GM23248 (cell line): ENCODE measurements at places on chromosomes 16 and 17.

GRCh38 chr16:50578137-50578536, 29.9 kb downstream of the NKD1 start:
- DNase-seq: no peak

- peak; percentile 52 for DNase-seq
Measured at GRCh38 chr16:74556375-74556922, 50.5 kb downstream of the GLG1 start.

DNA sequence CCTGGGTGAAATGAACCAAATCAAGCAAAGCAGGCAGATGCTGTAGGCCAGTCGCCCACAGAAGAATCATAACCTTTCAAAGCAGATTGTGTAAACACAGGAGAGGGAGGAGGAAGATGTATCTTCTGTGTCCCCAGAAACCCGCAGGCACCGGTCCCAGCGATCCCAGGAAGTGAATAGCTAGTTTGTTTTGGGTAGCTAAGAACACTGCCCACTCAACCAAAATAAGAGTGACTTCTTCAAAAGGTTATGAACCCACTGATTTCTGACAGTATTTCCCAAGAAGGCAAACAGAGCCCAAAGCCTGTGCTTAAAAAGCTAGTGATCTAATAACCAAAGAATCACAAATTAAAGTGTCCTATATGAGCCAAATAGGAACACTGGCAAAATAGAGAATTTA, 67.8 kb downstream of the GRIN2A start:
- no peak for DNase-seq

DNA sequence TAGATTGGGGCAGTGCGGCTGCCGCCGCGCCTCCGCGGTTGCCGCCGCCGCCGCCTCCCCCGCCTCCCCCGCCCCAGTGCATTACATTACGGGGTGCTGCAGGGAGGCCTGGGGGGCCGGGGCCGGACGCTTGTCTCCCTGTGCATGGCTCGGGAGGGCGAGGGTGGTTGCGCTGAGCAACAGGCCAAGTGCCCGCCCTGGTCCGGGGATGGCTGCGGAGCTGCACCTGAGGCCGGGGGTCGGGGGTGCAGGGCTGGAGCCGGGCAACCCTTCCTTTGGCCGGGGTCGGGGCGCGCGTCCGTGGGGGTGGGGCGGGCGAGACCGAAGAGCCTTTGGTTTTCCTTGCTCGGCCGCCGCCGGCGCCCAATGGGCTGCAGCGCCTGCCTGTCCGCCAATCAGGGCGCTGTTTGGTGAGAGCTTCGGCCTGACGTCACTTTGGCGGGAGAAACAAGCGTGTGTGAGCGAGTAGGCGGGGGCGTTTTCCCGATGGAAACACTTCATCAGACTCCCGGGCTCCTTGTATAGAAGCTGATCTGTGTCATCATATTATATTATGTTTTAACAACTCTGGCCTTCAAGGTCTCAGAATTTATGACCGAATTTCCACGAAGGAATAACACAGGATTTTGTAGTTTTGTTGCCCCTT, 941 bp upstream of the FBXL20 start:
- DNase-seq: peak; percentile 99

DNA sequence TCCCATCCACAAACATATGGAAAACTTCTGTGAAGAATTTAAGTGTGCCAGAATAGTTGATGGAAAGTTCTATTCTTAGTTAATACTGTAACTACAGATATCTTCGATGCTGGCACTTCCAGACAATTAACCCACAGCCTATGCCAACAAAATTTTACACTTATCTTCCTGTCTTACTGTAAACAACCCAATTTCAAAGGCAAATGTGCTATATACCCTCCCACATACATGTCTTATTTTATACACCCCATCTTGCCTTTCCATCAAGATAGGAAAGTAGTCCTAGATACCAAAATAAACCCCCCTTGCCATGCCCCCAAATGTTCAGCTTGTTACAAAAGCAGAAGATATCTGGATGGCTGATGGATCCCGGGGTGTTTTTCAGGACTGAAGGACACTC, 306.3 kb downstream of the SLC39A11 start:
- DNase-seq: no peak

- DNase-seq: peak; percentile 93
Measured at GRCh38 chr16:8868416-8869211, at the start of gene CARHSP1. Gene CARHSP1, minus strand, starts transcription at chr16:8869006. Its CDS starts 9,678 bp downstream, at chr16:8859328.

- peak; percentile 62 for DNase-seq
Measured at GRCh38 chr16:9134739-9135138, 43.3 kb downstream of the HAPSTR1 start.

DNA sequence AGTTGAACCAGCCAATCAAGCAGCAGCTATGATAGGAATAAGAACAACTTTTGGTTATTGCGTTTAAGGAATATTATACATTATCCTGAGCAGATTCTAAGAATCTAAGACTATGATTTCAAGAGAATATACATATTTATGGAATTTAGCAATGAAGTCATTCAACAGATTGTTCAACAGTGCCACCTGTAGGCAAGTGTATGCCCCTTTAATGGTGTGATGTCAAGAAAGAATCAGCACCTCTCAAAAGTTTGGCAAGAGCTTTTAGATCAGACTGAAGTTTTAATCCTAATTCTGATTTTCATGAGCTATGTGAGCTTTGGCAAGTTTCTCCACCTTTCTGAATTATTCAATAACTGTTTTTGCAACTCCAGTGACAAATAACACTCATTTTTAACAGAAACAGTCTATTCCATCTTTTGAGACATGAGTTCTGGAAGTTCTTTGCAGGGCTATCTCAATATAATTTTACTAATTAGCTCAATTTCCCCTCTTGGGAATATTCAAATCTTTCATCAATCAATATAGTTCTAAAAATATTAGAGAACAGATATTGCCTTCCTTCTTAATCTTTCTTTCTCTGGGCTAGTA, 474.3 kb upstream of the TOM1L1 start:
- DNase-seq: peak; percentile 1

GRCh38 chr17:79732804-79733691, 2.3 kb downstream of the ENPP7 start:
- DNase-seq: no peak

GRCh38 chr16:14172200-14172809, 101.2 kb downstream of the MRTFB start:
- DNase-seq: peak; percentile 67

- no peak for DNase-seq
Measured at GRCh38 chr17:81805707-81806460, 1.9 kb downstream of the GCGR start.

DNA sequence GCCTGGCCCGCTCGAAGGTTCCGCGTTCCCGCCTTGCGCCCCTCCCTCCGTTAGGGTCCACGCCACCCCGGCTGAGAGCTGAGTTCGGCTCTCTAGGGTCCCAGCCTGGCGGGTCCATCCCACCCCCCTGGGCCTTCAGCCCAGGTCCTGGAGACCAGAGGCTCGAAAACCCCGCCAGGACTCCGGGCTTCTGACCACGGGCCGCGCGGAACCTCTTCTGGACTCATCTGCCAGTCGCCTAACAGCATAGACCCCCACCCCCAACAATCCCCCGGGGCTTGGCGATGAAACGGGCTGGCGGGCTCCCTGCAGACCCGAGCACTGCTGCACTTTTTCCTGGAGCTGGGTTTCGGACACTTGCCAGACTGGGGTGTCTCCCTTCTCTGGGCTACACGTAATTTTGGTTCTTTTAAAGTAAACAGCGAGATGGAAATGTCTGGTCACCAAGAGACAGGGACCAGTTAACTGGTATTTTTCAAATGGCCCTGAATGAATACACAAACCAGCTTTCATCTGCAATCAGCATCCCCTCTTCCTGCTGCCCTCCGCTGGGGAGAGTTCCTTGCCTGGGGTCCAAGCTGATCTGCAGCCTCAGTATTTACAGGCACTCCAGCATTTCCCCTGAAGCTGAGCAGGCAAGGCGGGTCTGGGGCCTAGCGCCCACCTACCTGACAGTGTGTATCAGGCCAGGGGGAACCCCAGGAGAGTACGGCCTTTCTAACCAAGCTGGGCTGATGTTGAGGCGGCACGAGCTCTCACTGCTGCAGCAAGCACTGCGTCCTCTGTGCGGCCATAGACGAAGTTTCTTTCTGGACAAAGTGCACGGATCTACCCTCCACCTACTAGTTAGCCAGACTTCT, 639 bp upstream of the TRIM65 start:
- DNase-seq: peak; percentile 29

DNA sequence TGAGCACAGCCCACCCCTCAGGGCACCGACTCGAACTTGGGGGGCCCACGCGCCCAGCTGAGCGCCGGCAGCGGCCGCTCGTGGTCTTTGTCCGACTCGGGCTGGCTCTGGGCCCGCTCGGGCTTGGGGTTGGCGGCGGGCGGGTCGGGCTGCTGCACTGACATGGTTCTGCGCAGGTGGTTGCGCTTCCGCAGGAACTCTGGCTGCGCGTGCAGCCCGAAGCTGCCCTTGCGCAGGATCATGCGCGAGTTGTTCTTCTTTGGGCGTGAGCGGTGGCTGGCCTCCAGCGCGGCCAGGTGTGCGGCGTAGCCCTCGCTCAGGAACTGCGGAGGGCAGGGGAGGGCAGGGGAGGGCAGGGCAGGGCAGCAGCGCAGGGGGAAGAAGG, 11.1 kb downstream of the PIMREG start:
- no peak for DNase-seq

DNA sequence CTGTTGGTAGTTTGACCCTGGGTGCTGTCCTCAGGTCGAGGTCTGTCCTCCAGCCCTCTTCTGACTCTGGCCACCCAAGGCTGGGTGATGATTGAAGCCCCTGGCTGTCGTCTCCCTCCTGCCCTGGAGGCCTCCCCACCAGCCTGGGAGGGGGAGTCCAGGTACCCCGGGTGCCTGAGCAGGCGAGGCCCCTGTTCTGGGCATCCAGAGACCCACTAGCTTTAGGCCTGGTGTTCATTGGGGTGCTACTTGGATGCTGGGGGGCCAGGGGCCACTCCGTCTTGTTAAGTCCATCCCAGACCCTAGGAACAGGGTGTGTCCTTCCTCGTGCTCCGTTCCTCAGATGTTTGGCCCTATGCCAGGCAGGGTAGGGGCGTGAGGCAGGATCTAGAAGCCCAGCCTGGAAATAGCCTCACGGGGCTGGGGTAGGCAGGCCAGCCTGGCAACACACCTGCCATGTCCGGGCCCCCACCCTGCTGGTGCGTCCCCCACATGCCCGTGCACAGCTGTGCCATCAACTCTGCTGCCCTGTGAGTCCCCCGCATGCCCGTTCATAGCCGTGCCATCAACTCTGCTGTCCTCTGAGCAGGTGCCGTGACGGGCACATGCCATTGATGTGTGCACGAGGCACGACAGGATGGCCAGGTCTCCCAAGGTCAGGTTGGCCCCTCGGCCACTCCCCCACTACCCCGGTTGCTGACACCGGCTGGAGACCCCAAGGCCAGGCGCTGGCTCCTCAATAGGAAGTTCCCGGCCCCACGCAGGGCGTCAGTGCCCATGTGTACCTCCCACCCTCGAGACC, 36.9 kb downstream of the GINS2 start:
- DNase-seq: no peak

- no peak for DNase-seq
Measured at GRCh38 chr17:33492731-33493265, 199.7 kb upstream of the ASIC2 start.

DNA sequence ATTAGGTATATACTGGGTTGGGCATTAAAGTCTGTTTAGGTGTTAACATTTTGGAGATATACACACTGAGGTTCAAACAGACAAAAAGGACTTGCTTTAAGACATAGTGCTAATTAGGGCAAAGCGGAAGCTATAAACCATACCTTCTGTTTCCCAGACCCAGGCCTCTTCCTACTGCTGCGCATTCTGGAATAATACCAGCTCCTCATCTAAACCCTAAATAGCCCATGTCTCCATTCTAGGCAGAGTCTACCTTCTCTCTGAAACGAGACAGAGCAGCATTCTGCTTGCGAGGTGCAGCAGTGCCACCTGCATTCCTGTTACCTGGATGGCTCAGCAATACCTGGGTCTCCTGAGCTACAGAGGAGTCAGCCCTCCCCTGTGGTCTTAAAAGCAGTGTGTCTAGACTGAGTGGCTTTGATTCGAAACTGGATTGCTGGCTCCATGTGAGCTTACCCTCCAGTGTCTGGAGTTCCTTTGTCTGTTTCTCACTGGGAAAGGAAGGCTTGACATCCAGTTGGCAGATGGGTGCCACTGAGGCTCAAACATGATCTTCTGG, 6.4 kb downstream of the YPEL2 start:
- no peak for DNase-seq

GRCh38 chr17:21275047-21275578, 9.4 kb upstream of the MAP2K3 start:
- no peak for DNase-seq

DNA sequence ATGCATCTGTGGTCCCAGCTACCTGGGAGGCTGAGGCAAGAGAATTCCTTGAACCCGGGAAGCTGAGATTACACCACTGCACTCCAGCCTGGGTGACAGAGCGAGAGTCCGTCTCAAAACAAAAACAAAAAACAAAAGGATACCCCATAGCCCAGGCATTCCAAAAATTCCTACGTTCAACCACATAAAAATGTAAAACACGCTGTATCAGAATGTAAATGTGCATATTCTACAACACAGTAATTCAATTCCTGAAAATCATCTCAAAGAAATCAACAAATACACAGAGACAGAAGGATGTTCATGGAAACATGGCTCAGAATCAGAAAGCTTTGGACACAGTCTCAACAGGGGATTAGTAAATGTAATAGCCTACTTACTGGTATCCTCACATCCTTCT, 33.0 kb downstream of the COG7 start:
- DNase-seq: no peak

GRCh38 chr16:47213761-47214440, 70.2 kb upstream of the NETO2 start:
- DNase-seq: no peak

- peak; percentile 53 for DNase-seq
Measured at GRCh38 chr17:38598536-38598935, 7.2 kb downstream of the SRCIN1 start.

- DNase-seq: no peak
Measured at GRCh38 chr17:65509032-65509431, 52.4 kb downstream of the AXIN2 start.

DNA sequence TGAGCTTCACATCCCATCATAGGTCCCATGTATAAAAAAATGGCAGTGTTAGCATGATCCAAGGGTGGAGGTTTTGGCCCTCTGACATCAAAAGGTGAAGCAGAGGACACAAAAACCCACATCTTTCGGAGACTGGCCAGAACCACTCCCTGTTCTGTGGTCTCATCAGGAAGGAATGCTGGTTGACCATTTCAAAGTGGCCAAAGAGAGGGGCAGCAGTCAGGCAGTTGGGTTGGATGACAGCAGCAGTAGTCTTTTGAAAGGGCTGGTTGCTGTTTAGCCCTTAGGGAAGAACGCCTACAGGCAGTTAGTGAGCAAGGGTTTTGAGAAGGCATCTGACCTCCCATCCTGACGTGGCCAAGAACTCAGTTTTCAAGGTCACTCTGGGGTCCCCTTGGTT, 40.5 kb downstream of the LCMT1 start:
- DNase-seq: peak; percentile 81

- no peak for DNase-seq
Measured at GRCh38 chr17:43027091-43028032, 2.3 kb downstream of the RND2 start.

DNA sequence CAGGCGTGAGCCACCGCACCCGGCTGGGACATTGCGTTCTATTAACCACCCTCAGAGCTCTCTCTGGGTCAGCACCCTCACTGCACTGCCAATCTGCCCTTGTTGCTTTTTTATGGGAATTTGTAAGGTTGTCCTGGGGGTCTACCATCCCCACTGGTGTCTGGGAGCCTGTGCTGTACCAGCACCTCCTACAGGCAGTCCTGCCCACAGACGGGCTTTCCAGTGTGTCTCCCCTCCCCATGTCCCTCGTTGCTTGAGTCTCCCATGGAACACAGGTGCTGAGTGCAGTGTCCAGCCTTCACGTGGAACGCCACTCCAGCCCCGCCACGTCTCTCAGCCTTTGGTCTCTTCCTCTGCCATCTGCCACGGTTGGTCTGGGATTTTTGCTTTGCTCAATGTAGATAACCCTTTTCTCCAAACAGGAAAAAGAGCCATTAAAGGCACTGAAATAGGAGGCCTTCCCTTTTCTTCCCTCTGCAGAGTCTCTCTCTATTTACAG, 68.0 kb upstream of the CBX4 start:
- no peak for DNase-seq
